Neural crest cell (in vitro differentiated cells): ENCODE measurements at places on chromosomes 5 and 9.

DNA sequence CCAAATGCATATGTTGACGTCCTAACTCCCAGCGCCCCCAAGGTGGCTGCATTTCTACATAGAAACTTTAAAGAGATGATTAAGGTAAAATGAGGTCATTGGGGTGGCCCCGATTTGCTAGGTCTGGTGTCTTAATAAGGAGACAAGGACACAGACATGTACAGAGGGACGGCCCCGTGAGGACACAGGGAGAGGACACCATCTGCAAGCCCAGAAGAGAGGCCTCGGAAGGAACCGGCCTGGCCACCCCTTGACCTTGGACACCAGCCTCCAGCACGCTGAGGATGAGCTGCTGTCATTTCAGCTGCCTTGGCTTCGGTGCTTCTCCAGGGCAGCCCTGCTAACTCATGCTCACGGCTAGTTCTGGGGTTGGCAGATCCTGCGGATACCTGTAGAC is 73.2 kb downstream of the MRPL36 start:
- DNase-seq: no peak

GRCh38 chr9:99307851-99308250 is 85.8 kb downstream of the SEC61B start:
- DNase-seq: no peak

DNA sequence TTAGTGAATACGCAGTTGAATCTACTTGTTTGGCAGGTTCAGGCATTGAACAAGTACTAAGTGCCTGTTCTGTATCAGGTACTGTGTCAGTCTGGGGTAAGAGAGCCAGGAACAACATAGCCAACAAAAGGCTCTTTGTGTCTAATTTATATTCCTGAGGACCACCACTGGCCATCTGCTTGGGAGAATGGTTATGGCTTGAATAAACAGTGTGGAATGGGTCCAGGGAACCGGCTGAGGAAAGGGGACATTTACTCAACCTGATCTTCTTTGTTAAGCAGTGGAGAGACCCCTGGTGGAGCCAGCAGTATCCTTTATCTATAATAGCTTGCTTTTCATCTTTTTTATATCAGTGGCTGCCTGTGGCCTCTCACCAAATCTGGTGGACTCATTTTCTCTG is 38.6 kb downstream of the EXOSC2 start:
- no peak for DNase-seq

GRCh38 chr5:43997647-43998272 is 391.5 kb downstream of the FGF10 start:
- DNase-seq: no peak

DNA sequence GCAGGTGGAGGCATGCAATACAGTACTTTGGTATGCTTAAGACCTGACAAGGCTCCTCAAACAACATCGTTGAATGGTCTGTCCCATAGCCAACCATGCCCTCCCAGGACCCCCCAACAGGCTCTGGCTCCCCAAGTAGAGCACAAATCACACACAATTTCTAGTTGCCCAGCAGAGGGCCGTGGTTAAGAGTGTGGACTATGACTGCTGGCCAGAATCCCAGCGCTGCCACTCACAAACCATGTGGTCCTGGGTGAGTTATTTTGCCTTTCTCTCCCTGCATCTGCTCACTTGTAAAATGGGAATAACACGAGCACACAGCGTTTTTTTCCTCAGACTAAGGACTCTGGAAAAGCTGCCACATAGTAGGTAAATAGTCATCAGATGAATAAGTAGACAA is 6.5 kb downstream of the CKMT2 start:
- DNase-seq: no peak

- DNase-seq: peak; percentile 36
Measured at GRCh38 chr9:121261107-121261460, 6.9 kb upstream of the GSN start.

GRCh38 chr9:117434566-117434965 is 19.7 kb upstream of the ASTN2 start:
- no peak for DNase-seq

DNA sequence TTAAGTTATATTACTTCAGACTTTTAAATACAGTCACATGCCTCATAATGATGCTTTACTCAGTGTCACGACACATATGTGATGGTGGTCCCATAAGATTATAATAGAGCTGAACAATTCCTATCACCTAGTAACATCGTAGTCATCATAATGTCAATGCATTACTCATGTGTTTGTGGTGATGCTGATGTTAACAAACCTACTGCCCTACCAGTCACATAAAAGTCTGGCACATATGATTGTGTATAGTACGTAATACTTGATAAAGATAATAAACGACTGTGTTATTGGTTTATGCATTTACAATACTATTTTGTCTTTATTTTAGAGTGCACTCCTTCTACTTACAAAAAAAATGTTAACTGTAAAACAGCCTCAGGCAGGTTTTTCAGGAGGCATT is 103.7 kb downstream of the PAM start:
- no peak for DNase-seq

- DNase-seq: no peak
Measured at GRCh38 chr5:150293091-150293941, 3.7 kb upstream of the CAMK2A start.

GRCh38 chr9:91043056-91043810 is 241.6 kb downstream of the SYK start:
- no peak for DNase-seq

DNA sequence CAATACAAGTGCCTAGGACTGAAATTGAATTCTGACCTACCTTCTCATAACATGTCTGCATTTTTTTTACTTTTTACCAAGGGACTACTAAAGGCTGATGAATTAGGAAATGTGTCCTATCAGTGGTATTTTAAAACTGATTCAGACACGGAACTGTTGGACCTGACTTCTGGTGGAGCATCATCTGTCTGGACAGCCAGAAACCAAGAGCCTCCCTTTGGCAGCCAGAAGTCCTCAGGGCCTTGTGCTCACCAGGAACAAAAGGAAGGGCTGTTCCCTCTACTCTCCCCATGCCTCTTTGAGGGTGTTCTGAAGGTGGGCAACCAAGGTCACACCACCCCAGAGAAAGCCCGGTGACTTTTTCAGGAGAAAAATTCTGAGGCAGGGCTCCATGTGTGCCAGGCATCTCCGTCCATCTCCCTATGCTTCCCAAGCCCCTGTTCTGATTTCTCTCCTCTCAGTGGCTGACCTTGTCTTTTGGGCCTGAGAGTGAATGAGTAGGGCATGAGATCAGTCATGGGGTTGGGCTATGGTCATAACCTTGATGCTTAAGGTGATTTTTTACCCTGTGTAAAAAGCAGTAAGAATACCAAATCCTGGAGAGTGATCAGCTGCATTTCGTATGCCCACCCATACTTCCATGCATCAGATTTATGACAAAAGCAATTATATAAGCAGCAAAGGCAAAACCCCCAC is 143.7 kb downstream of the SCAMP1 start:
- no peak for DNase-seq

GRCh38 chr5:1216918-1217295 is 8.3 kb upstream of the SLC6A18 start:
- no peak for DNase-seq

GRCh38 chr5:110840347-110840960 is 101.6 kb downstream of the SLC25A46 start:
- no peak for DNase-seq

DNA sequence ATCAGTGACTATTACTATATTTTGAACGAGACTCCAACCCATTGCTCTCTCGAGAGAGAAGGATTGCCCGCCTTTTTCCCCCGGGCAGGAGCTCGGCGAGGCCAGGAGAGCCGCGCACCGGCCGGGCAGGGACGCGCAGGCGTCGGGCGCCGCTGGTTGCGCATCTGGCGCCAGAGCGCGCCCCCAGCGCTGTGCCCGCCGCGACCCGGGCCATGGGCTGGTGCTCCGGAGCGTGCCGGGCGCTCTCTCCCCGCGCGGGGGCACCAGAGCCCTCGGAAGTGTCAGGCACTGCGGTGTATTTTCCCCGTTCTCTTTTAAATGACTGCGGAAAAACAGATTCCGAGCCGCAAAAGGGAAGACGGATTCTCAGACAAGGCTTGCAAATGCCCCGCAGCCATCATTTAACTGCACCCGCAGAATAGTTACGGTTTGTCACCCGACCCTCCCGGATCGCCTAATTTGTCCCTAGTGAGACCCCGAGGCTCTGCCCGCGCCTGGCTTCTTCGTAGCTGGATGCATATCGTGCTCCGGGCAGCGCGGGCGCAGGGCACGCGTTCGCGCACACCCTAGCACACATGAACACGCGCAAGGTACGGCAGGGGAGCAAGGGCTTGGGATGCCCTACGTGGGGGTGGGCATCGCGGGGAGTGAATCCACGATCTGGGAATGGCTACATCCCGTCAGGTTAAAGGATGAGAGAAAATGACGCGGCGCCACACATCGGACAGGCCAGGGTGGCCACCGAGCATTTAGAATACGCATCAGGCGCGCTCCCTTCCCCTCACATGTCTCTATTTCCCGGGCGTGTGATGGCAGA is 1.1 kb upstream of the NTRK2 start:
- peak; percentile 82 for DNase-seq

DNA sequence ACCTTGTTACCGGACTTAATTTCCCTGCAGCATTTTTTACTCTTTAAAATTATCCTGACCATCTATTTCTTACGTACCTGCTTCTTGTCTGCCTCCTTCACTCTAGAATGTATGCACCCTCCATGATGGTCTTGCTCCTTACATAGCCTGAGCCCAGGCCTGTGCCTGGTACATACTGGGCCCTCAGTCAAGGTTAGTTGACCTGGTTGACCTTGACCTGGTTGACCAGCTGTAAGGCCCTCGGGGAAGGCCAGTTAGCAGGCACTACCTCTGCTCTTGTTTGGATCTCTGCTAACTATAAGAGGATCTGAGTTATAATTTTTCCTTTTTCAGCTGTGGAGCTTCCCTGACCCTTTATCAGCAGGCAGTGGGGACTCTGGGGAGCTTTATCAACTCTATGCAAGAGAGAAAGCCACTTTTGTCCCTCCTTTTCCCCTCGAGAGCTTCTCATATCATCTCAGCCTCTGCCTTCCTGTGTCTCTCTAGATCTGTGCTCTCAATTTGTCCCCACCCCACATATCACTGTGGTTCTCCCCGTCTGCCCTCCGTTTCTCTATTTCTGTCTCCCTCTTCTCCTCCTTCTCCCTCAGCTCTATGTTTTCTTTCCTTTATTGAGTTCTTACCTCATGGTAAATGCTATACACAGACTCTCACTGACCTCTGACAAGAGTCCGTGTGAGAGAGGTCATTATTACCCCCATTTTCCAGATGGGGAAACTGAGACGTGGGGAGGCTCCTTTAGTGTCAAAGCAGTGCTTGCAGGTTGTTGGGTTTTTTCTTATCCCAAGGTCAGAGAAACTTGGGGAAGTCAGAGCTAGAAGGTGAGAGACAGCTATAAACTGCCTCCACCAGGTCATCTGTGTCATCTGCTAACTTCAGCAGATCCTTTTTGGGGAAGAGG is 28.6 kb downstream of the SPRY4 start:
- no peak for DNase-seq

DNA sequence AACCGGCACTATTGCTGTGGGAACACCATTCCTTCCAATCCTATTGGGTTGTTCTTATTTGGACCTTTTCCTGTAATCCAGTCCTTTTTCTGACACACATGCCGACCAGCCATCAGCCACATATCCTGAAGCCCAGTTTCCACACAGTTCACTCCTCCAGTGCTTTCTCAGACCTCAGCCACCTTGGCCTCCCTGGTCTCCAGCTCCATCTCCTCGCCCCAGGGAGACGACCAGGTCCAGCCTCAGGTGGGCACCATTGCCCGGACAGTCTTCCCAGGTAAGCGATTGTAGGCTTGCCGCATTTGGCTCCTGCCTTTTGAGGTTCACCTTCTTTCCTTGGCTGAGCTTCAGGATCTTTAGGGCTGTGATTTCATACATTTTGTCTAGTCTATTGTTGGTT is 15.2 kb upstream of the TERT start:
- no peak for DNase-seq

- DNase-seq: peak; percentile 39
Measured at GRCh38 chr5:138503487-138504270, 38.4 kb downstream of the EGR1 start.

- no peak for DNase-seq
Measured at GRCh38 chr5:141518618-141519015, 29.7 kb downstream of the PCDHGC5 start.

GRCh38 chr5:106399391-106399790 is 1271.3 kb downstream of the EFNA5 start:
- DNase-seq: no peak

DNA sequence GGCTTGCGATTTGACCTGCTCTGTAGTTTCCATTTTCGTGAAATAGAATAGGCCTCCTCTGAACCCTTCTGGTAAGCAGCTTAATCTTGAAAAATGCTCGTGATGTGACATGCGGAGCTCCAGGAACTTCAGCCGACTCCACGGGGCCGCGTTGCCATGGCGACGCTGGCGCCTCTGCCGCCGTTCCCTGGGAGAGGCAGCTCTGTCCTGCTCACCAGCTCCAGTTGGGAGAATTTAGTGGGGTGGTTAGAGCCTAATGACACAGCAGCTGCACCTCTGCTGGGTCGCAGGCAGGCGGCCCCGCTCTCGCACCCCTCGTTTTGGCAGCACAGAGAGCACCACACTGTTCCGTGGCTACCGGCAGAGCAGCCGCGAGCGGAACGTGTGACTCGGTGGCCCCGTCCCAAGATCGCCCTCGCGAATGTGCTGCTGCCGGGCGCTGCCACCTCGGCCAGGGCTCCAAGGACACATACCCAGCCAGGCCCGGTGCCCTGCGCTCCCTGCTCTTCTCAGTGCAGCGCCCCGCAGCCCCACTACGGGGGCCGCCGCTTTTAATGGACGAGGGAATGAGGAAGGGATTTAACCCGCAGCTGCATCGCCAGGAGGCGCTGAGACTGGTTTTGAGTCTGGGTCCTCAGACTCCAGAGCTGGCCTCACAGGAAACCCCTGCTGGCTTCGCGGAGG is 131.2 kb upstream of the LMX1B start:
- peak; percentile 44 for DNase-seq

DNA sequence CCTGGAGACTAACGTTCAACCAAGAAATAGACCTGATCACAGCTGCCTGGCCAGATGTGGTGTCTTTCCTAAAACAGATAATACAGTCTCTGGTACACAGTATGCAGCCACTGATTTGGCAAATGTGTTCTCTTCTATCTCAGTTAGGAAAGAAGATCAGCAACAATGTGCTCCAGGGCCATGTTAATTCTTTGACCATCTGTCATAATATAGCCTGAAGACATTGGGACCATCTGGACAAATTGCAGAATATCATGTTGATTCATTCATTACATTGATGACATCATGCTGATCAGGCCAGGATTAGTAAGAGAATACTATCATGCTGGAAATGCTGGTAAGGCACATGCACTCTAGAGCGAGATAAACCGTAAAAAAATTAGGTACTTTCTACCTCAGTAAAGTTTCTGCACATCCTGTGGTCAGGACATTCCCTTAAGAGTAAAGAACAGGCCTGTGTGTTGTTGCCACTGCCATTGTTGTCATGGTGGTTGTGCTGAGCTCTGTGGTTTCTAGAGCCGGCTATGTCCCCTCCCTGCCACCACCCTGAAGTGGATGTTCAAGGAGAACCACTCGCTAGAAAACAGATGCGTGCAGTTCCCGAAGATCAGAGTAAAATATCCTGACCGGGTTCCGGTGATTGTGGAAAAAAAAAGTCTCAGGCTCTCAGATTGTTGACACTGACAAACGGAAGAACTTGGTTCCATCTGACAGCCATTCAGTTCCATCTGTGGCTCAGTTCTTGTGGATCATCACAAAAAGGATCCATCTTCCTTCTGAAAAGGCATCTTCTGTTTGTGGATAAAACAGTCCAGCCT is 6.4 kb upstream of the JMY start:
- DNase-seq: no peak

GRCh38 chr9:135888766-135889394 is 18.5 kb downstream of the CAMSAP1 start:
- no peak for DNase-seq

GRCh38 chr9:86591472-86591871 is 237.3 kb upstream of the TUT7 start:
- no peak for DNase-seq
